Dermis microvascular lymphatic vessel endothelial cell (primary cell): ENCODE measurements at places on chromosomes 5 and 9. TPM values are rescaled to one million over a fixed set of nuclear protein-coding genes. Genes with fewer than 3 reads are reported as not detected.

DNA sequence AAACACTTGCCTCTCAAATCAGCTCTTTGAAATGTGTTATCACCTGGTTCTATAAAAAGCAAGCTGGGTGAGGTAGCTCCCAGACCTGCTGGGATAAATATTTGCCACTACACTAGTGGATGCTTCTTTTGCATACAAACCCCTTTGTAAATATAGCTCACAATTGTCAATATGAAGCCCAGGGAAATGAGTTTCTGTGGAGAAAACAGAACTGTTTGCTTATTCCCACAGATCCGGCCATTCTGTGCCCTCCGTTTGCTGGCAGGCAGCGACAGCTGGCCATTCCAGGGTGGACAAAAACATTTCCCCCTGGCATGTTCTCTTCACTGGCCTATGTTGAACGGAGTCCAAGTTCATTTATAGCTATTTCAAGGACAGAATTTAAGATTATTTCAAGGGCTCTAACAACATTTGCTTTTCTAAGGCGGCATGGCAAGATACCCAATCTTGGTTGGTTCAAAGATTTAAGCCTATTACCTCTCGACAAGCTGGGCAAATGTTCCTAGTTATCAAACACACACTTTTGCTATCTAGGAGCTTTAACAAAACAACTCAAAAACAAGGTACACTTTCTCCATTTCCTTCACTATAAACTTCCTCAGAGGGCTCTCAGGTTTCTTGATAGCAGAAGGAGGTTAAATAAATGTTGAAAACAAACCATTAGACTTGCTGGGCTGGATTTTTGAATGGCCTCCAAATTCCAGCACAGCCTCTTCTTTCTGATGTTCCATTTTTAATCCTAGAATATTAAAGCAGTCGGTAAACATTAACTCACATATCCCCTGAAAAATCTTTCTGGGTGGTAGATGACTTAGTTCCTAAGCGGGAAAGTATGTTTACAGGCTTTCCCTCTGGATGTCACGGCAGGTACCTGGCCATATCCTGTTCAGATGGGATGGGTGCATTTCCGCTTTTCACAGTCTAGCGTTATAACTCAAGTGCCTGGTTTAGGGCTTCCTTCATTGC lies 332.3 kb downstream of the PLK2 start:
- peak; percentile 71 for DNase-seq

DNA sequence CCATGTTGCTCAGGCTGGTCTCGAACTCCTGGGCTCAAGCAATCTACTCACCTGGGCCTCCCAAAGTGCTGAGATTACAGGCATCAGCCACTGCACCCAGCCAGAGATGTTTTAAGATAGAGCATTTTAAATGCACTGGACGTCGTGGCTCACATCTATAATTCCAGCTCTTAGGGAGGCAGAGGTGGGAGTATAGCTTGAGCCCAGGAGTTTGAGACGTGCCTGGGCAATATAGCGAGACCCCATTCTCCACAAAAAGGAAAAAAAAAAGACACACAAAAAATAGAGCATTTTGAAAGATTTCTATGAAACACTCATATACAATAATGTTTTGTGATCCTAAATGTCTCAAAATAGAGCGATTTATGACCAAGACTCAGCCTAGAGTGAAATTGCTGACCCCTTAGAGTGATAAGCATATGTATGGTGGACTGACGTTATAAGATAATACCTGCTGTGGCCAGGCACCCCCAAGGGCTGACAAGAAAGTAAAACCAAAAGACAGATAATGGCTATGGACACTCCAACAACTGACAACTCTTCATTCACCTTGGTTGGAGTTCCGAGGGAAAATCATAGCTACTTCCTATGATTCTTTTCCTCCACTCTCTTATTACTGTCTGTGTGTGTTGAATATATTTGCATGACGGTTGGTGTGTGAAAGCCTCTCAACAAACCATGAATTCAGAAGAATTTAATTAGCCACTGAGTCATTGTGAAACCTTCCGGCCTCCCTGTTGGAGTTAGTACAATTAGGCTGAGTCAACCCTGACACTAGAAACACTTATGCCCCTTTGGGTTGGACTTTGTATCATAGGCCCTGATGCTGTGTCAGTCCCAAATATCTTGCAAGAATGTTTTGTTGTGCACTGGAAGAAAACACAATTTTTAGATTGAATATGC lies 526.5 kb upstream of the NUDT12 start:
- DNase-seq, result no peak

PCA3 gene
- total RNA-seq, result 0.25 TPM in 1 of 2 replicates, not detected in the other

HTR1A gene
- not detected in 2 replicates for total RNA-seq

GRCh38 chr9:125966466-125966865 lies 219.3 kb downstream of the PBX3 start:
- no peak for DNase-seq

CKMT2 gene
- 0.13 and 0.38 TPM in 2 replicates for total RNA-seq

LPAR1 gene
- 0.13 TPM in 1 of 2 replicates, not detected in the other for total RNA-seq

- no peak for DNase-seq
These were observed 340.8 kb downstream of the DTWD2 start for GRCh38 chr5:118647587-118647986.

ASS1 gene
- total RNA-seq, result 2.3 and 4.2 TPM in 2 replicates

GRCh38 chr9:77981332-77981731 lies 50.3 kb downstream of the GNAQ start:
- DNase-seq, result no peak

DNA sequence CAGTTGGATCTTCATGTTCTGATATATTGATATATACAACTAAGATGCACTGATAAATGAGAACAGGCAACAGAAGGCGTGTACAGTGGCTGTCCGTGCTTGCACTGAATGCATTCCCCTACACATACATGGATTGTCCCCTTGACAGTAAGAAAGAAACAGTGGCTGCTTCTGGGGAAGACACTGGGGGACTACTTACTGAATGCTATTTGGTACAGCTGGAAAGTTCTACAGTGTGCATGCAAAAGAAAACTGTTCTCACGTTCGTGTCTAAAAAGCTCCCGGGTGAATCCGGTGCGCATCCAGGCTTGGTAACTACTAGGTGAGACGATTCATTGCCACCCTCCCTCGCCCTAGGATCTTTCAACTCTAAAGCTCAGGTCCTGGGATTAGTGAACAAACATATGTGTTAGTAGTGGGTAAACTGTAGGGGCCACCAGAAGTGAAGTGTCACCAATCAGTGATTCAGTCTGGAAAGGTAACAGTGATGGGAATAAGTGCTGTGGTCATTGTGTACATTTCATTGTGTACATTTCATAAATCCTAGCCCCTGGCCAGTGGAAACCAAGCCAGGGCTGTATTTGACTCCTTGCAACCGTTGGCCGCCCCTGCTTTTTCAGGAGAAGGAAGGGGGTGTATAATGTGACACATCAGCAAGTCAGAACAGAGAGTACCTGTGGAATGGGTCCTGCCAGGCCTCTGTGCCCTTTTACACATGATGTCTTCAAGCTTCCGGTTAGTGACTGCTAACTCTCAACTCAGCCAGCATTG lies 46.3 kb upstream of the BOD1 start:
- no peak for DNase-seq

ALDH7A1 gene
- 20.4 and 40.2 TPM in 2 replicates for total RNA-seq

DNA sequence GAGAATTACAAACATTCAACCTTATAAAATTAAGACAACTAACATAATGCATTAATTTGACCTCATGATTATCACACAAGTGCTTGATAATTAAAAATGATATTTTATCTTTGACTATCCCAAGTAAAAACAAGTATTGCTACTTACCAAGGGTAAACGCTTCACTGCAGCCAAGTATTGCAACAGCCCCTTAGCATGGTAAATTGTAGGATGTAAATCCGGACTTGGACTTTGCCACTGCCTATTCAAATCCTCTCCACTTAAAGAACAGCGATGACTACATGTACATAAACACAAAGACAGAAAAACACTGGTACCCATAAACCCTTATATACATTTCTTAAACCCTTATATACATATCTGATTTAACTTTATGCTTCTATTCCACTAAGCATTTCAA lies 155.1 kb downstream of the AGTPBP1 start:
- DNase-seq, result no peak

DNA sequence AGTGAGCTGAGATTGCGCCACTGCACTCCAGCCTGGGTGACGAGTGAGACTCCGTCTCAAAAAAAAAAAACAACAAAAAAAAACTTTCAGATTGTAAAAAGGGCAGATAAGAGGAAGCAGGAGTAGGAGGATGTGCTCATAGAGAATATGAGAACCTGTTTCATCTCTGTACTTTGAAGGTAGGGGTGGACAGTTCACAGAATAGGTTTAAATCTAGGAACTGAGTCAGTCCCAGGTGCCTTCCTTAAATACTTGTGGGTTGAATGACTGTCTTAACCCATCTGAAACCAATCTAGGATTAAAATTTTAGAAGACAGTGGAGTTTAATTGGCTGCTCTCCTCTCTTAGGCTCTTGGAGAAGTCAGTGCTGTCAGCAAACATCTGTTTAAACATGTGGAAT lies 12.4 kb downstream of the POLK start:
- no peak for DNase-seq
